Stimulated activated CD4-positive, alpha-beta T cell treated with anti-CD3 and anti-CD28 coated beads, Interleukin-1b, Interleukin-23, amount 100 ng/mL, for 48 hours (primary cell): ENCODE measurements at places on chromosomes 1 and 21.

DNA sequence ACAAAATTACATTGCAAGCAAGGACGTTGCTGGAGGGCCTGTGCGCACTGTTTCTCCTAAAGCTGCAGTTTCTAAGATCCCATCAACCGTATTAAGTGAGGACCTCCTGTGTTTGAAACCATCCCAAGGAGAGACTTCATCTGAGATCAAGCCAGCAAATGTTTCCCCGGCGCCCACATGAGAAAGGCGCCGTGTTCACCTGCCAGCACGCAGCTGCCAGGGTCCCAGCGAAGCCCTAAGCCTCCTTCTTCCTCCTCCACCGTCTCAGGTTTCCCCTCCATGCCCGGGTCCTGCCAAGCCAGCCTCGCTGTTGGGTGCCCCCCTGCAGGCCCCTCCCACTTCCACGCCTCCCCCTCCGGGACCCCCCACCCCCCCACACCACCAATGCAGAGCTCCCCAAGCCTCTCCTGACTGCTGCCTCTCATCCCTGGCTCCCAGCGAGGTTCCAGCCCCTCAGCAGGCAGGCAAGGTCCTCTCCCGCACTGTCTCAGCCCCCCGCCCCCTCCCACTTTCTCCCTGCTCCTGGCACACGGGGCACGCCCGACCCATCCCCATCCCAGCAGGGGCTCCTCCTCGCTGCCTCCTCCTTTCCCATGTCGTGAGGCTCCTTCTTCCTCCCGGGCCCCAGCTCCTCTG is 8.6 kb upstream of the TFF1 start:
- no peak for DNase-seq

- DNase-seq: no peak
Observed at GRCh38 chr1:31051611-31052010, 13.9 kb downstream of the PUM1 start.

- no peak for DNase-seq
Observed at GRCh38 chr21:39976800-39977199, 109.6 kb downstream of the PCP4 start.

DNA sequence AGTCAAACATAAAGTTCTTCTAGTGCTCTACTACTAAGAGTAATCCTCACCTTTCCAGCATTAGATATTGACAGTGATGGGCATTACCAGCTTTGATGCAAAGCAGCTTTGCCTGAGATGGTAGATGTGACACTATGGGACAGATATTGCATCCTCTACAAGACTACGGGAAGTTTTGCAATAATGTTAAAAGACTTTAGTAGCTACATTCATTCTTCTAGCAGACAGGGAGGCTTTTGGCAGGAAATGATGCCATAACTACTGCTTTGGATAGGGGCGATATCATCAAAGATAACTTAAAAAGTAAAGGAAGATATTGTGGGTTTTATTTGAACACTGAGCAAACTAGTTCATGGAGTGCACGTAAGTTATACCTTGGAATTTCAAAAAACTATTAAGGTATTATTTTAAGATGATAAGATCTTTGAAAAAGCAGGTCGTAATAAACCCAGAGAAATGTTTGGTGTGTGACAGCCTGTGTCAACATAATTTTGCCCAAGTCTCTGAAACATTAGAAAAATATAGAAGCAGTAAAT is 368.3 kb upstream of the TMPRSS15 start:
- DNase-seq: no peak

- DNase-seq: no peak
Observed at GRCh38 chr1:1832166-1832565, 53.9 kb upstream of the NADK start.

DNA sequence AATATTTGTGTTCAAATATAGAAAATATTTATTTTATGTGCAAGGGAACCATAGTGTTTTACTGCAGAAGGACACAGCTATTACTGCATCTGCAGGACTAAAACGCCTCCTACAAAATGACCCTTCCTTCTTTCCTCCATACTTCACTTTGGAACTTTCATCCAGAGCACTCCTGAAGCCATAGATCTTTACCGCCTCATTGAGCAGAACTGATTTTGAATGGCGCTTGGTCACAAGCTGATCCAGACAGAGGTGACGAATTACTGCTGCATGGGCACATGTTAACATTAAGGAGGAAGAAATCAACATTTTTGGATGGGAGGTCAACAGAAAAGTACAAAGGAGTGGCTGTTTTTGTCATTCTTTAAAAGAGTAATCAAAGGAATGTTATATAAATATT is 931.6 kb downstream of the NCAM2 start:
- no peak for DNase-seq

DNA sequence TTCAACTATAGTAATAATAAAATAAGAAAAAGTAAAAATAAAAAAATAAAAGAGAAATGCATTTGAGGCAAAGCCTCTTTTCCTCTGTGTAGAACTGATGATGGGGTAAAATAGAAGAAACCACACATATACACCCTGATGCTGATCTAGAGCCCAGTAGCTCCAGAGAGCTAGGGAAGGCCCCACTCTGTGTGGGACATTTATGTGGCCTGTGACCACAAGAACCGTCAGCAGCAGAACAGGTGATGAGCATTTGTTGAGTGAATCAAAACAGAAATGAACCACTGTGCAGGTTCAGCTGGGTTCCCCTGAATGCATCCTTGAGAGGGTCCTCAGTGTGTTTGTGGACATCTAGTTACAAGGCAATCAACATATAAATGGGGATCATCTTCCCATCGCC is 221.8 kb upstream of the HOOK1 start:
- no peak for DNase-seq

DNA sequence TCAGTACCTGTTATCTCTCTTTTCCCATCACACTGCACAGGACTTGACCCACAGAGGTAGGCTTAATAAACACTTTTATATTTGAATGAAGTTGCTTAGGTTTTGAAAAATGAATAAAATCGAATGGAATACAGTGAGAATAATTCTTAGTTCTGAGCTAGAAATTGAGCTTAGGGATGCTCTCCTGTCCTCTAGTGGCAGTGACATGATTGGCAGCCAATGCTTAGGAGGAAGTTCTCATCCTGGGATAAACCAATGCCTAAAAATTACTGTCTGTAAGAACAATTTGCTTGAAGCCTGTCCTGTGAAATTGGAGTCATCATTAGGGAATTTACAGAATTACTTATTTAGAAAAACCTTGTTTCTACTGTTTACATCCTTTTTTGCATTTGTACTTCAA is 21.3 kb upstream of the CYP4X1 start:
- no peak for DNase-seq

DNA sequence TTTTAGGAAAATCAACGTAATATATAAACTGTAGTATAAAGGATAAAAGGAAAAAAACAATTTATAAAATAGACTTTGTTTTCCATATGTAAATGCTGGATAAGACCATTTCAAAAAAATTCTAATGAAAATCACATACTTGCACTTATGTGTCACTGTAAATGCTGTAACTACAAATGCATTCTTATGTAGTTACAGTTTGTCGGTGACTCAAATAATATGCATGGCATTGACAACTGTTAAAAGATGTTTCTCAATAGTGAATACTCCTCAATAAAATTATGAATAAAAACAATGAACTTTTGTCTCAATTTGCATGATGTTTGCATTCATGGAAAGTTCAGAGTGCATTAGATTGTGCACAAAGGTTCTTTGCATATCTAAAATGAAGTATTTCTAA is 614.0 kb upstream of the CHRM3 start:
- DNase-seq: no peak

GRCh38 chr1:110265186-110265585 is 55.1 kb downstream of the KCNC4 start:
- DNase-seq: no peak

DNA sequence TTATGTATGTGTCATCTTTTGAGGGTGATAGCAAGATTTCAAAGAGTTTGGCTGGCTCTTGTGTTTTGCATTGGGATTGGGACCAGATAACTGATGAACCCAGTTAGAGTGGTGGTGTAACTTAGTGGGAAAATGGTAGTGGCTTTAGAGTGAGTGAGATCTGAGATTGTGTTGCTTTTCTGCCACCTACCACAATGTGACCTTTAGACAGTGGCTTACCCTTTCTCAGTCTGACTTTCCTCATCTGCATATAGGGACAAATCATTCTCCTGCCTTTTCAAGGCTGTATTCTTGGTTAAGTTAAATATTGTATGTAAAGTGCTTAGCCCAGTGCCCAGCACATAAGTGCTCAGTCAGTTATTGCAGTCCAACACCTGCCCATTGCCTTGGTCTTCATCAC is 31.3 kb downstream of the CENPF start:
- DNase-seq: no peak

DNA sequence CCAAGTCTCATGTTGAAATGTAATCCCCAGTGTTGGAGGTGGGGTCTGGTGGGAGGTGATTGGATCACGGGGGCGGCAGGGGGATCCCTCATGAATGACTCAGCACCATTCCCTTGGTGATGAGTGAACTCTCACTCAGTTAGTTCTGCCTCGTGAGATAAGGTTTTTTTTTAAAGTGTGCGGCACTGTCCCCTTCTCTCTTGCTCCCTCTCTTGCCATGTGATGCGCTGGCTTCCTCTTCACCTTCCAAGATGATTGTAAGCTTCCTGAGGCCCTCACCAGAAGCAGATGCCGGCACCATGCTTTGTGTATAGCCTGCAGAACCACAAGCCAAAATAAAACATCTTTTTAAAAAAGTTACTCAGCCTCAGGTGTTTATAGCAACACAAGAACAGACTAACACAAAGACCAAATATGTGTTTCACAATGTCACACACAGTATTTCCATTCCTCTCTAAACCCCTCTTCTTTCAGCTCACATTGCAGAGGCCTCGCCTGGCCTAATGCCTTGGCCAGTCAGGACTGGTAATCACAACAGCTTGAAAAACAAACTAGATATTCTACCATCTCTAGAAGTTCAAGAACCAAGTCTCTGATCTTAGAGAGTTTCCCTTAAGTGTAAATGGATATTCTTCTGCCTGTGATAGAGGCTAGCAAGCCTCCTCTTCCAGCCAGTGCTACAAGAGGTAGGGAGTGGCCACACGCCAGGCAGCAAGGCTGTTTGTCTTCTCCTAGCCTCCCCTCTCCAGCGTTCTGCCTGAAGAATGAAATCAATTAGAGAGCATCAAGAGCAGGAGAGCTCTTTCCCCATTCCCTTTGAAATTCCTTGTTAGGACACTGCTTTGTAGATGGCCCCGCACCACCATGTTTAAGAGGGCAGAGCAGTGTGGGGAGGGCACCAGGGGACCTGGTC is 19.6 kb upstream of the RAP1A start:
- peak; percentile 15 for DNase-seq

- DNase-seq: no peak
Observed at GRCh38 chr1:33880305-33880704, 16.4 kb downstream of the HMGB4 start.

DNA sequence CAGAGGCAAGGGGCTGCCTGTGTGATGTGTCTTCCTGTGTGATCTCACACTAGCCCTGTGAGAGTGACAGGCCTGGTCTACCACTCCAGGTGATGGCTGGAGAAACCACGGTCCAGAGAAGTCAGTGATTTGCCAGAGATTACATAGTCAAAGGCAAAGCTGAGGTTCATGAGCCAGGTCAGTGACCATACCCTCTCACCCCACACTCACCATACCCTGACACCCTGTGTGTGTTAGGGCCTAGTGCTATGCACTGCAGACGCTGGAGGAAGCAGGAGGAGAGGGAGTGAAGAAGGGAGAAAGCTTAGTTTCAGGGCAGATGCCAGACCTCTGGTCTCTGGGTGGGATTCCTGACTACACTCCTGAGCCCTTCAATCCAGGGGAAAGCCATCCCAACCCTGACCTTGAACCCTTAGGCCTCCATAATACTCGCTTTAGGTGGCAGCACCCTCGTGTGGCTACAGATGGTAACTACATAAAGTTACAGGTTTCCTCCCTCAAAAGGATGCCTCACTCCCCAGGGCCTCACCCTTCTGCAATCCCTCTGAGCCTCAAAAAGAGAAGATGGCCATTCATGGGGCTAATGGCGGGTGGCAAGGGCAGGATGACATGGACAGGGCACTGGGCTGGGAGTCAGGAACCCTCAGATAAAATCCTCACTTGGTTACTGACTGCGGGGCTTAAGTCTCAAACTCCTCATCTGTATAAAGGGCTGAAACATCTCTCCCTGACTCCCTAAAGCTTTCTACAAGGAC is 20.8 kb upstream of the SDC3 start:
- peak; percentile 40 for DNase-seq

GRCh38 chr1:248850124-248850523 is 8.8 kb downstream of the ZNF692 start:
- DNase-seq: no peak

DNA sequence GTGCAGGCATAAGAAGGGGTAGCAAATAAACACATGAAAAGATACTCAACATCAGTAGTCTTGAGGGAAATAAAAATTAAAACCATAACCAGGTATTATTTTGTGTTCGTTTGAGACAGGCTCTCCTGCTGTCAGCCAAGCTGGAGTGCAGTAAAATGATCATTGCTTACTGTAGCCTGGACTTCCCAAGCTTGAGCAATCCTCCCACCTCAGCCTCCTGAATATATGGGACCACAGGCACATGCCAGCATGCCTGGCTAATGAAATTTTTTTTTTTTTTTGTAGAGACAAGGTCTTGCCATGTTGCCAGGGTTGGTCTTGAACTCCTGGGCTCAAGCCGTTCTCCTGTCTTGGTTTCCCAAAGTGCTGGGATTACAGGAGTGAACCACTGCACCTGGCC is 108.0 kb downstream of the DNM3 start:
- DNase-seq: no peak

DNA sequence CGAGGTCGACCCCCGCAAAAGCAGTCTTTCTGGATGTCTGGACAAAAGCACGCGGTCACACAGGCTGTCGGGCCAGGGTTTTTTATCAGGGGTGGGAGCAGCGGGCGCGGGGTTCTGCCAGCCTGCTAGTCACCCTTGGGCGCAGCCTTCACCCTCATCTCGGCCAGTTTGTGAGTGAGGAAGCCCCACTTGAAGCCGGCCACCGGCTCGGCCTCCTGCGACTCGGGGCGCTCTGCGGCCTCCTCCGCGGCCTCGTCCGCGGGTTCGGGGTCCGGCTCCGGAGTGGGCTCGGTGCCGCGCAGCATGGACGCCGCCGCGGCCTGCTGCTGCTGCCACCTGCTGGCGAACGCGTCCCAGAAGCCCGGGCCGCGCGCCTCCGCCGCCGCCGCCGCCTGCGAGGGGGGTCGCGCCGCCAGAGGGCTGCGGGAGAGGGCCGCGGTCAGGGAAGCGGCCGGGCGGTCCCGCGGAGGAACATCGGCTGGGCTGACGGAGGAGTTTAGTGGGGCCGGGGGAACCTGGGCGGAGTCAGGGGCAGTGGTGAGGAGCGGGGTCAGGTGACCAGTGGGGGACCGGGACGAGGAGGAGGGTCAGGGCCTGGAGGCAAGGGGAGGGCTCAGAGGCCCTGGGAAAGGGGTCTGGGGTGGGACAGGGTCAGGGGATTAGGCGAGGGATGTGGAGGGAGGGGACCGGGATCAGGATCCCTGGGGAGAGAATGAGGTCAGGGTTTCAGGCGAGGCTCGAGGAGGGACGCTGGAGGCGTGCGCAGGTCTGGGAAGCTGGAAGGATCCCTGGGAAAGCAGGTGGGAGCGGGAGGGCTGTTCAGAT is 4.5 kb downstream of the C1orf232 start:
- DNase-seq: peak; percentile 15

GRCh38 chr1:109523706-109524105 is 14.2 kb upstream of the AMIGO1 start:
- no peak for DNase-seq

DNA sequence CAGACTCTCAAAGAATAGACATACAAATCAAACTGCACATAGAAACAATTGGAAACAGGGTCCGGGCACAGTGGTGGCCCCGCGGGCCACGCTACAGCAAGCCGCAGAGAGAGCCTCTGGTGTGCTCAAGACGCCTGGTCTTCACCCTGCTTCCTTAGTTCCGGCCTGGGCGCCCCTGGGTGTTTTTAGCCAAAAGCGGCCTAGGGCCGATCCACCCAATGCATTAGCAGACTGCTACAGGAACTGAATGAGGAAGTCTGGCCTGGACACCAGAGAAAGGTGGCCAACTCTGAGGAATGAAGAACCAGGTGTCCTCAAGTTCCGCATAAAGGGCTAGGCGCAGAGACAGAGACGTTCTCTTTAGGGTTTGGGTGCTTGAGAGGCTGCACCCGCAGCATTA is 1.7 kb downstream of the PRRX1 start:
- no peak for DNase-seq
